ENCODE measurements at places on chromosomes 3 and 15.
A peak's percentile ranks its signal among the peaks of the same experiment; 100 is the strongest.

- no peak for DNase-seq
Observed at GRCh38 chr15:34851751-34852150, 56.4 kb upstream of the ACTC1 start.

- no peak for DNase-seq
Observed at GRCh38 chr3:2783261-2783660, 326.9 kb downstream of the IL5RA start.

DNA sequence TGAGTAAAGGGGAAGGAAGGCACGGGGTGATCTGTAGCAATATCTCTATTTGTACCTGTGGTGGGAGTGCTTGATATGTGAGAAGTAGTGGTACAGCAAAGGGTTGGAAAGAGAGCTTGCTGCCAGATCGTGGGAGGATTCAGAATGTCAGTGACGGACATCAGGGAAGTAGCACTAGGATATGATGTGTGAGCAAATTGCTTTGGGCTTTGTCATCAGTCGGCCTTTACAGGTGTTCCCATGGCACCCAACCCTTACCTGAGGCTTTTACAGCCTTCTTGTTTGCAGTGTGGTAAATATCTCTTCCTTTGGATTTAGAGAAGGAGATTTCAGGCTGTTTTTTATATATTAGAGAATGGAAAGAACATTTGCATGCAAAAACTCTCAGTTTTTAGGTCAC lies 29.8 kb downstream of the IL1RAP start:
- no peak for DNase-seq

GRCh38 chr15:24899795-24900194 lies 55.0 kb upstream of the SNRPN start:
- no peak for DNase-seq

DNA sequence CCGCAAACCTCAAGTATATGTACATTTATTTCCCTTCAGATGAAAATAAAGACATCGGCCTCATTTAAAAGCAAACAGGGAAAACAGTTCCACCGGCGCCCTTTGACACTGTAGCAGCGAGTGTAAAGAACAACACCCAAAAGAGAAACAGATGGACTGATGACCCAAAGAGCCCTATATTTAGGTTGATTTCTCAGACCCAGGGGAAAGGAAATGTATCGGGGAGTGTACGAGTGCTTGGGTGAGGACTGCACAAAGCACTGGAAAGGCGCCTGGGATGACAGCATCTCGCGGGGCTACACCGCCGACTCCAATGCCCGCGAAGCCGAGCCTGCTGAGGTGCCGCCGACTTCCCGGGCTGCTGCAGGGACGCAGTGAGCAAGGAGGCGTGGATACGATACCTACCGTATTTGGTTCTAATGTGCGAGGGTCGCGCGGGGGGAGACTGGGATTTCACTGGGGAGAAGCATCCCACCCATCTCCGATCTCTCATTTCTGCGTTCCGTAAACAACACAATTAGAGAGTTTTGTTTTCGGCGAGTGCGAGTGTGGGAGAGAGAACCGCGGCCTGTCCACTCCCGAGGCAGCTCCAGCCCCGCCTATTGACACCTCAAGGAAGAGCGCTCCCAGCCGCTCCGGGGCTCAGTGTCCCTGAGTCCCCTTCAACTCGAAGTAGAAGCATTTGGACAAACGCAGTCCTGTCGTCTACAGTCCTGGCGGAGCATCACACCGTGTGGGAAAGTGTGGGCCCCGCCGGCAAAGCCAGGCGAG lies 2.0 kb downstream of the MECOM start:
- DNase-seq = no peak

DNA sequence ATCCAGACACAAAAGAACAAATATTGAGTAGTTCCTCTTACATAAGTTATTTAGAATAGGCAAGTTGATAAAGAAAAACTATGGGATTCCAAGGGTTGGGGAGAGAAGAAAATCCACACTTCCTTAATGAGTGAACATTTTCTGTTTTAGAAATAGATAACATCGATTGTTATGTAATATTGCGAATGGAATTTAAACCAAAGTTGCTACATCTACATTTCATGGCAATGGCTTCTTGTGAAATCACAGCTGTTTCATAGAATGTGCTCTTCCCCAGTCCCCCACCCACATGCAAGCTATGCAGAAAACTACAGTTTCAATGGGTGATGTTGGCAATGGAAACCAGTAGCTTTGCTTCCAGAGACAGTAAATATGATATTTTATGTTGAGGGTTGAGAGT lies 1639.5 kb downstream of the SI start:
- no peak for DNase-seq

DNA sequence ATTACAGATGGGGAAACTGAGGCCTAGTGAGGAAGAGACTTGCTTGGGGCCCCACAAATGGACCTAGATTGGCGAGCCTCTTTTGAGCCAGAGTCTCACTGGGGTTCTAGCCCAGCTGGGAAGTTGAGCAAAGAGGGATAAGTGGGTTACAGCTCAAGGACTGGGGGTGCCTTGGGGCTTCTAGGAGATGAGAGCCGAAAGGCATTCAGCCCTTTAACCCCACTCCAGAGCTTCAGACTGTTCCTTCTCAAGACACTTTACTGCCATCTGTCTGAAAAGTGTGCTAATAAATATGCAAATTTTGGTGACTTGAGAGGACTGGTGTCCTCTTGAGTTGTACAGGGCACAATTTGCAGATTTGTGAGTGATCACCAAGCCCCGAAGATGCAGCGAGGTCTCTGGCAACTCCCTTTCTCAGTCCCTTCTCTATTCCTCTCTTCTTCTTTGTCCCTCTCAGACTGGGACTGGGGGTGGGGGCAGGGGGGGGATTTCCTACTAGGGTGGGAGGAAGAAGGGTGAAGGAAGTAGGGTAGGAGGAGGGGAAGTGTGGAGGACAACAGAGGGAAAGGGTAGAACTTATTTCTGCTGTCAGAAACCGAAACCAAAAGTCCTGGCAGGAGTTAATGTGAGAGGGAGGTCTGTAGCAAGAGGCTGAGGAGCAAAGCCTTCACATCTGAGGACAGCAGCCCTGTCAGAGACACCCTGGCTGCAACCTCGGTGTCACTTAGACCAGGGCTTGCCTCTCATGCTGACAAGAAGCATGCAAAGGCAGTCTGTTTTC lies 16.2 kb upstream of the ANKDD1A start:
- DNase-seq = peak; percentile 64

- no peak for DNase-seq
Observed at GRCh38 chr3:188946351-188947240, 225.2 kb upstream of the TPRG1 start.

DNA sequence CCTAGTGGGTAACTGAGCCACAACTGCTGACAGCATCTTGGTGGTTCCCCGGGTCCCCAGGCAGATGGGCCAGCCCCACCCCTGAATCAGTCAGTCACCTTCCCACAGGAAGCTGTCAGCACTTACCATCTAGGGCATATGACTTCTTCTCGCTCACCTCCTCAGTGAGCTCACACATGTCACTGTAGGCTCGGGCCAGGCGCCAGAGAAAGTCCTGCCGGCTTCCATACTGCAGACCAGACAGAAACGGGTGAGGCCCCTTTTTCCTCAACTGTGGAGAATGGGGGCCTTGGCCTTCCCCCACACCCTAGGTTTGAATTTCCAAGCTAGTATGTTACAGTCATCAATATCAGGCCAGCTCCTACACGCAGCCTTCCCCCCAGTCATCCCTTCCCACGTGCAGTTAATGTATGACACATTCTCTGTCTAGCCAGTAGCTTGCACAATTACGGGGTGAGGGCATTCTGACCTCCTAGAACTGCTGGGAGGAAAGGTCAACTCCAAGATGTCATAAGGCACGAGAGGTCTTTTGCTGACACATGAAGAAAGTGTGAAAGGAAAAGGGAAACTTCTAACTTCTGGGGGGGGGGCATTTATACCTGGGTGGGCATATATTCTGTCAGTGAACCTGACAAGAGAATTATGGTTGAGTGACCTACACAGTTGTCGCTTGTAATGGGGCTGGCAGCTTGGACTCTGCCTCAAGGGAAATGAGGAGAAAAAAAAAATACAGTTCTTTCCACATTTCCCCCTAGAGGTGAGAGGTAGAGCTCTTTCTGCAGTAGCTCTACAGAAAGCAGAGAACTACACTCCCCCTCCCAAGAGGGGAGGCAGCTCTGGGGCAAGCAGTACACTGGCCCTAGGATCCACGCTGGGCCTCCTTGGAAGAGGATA lies 10.9 kb downstream of the RMDN3 start:
- peak; percentile 78 for DNase-seq

DNA sequence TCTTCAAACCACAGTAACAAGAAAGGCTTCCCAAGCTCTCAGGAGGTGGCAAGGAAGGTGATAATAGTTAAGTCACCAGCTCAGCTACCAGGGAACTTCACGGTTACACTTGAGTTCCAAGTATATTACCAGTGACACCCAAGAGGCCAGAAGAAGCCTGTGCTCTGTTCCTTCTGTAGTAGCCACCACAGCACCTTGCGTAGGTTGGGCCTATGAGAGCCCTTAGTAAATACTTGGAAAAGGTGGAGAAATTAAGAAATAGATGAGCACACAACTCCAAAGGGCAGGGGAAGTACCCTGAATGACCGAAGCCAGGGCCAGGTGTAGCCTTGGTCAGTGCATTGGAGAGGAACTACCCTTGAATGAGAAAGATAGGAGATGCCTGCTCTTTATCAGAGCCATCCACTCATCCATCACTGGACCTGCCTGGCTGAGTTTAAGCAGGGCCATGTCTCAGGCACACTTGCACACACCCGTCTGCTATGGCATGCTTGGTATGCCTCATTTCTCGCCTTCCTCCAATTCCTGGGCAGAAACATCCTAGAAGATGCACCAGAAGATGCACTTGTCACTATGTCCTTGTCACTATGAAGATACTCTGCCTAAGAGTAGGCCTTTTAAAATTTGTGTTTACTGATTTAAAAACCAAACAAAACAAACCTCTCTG lies 32.6 kb upstream of the NDUFB4 start:
- DNase-seq = no peak

GRCh38 chr15:34023907-34024306 lies 15.1 kb downstream of the AVEN start:
- no peak for DNase-seq

DNA sequence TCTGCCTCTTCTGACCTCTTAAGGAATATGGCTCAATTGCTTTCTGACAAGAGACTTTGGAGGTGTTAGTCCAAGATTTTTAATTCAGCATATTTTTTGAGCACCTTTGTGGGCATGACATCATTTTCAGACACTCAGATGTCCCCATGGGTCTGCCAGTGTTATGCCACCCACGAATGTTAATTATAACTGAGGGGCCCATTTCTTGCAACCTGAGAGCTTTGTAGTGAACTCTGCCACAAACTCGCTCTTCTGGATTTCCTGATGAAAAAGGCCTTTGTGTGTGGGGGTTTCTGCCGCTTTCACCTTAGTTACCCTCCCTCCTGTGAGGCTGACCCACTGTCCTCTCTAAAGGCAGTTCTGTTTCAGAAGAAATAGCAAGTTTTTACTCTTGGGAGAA lies 64.5 kb upstream of the CCR4 start:
- DNase-seq = no peak

GRCh38 chr15:77493324-77493907 lies 72.7 kb downstream of the HMG20A start:
- DNase-seq = no peak

DNA sequence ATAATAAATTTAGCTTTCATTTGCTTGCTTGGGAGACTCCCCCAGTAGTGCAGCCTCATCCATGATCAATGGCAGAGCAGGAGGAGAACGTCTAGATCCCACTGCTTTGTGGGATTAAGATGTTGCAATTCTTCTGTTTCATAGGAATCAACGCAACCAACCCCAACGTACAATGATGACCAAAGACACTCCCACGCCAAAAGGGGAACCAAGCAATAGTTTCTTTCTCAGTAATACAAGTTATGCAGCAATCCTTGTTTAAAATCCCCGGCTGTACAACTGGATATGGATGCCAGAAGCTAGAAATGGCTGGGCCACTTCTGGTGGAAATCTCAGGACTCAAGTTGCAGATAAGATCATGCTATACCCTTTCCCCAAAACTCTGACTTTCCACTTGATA lies 411.2 kb downstream of the VPS13C start:
- DNase-seq = no peak

- DNase-seq = no peak
Observed at GRCh38 chr3:35862057-35862456, 222.7 kb downstream of the ARPP21 start.

- DNase-seq = no peak
Observed at GRCh38 chr3:62805106-62805505, 70.1 kb downstream of the CADPS start.

DNA sequence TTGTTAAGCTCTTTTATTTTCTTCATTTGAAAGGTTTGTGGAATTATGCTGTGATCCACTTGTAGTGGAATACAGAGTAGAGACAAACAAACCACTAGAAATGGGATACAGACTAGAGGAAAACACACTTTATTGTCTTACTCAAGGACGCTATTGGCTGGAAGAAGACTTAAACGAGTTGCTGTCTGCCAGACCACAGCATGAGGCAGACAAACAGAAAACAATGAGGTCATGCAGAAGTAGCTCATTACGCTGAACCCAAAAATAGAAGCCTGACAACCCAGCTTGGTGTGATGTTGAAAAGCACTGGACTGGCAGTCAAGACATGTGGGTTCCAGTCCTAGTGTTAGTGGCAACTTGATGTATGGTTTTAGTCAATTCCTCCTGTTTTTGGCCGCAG lies 62.4 kb upstream of the P3H2 start:
- DNase-seq = no peak

GRCh38 chr3:180421221-180421620 lies 180.7 kb upstream of the TTC14 start:
- DNase-seq = no peak

DNA sequence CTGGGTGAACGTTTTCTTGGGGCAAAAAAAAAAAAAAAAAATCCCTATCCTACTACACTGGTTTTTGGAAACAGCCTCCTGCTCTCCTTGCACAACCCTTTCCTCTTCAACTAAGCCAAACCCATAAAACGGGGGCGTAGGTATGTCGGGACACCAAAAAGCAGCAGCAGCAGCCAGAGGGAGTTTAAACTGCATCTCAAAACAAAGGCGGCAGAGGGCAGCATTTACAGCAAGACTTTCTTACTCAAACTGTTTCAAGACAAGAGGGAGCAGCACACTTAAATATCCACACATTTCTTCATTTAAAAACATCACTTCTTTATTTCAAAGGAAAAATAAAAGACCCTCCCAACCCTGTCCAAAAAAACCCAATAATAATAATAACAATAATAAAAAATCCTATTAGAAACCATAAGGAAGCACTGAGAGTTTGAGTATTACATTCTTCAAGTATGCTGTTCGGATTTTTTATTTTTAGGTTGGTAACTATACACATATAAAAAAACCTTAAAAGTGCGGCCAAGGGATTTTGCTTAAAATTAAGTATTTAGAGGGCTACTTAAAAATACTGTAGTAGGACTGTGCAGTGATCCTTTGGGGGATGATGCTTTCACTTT lies 43.9 kb upstream of the PLXND1 start:
- peak; percentile 47 for DNase-seq

- DNase-seq = no peak
Observed at GRCh38 chr3:172708921-172709773, 1.7 kb downstream of the NCEH1 start.

- DNase-seq = no peak
Observed at GRCh38 chr15:83068054-83068453, 1.0 kb upstream of the BTBD1 start.

DNA sequence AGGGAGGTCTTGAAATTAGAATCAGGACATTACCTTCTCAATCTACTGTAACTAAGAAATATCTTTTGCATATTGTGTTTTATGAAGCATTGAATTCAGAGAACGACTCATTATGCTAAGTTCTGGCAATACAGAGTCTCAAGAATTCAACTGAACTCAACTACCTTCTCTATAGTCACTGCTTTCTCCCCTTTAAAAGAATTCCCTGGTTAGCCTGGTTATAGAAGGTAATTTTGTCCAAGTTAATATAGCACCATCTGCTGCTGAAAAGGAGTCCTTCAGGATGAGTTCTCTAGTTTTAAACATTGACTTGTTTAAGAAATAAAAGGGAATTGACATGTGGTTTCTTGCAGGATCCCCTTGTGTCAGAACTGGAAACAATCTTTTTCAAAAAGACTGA lies 60.2 kb downstream of the IL16 start:
- no peak for DNase-seq
